ENCODE measurements at places on chromosomes 5 and 9. TPM values are rescaled to one million over a fixed set of nuclear protein-coding genes. Genes with fewer than 3 reads are reported as not detected.

OSMR gene
- 149 TPM for total RNA-seq

KLHL3 gene
- 11.5 TPM for total RNA-seq

ADAMTSL2 gene
- total RNA-seq = 5.5 TPM

STPG3 gene
- not detected for total RNA-seq

Measured in posterior vena cava (tissue), 2 donors.